ENCODE measurements at places on chromosomes 13 and 19.

DNA sequence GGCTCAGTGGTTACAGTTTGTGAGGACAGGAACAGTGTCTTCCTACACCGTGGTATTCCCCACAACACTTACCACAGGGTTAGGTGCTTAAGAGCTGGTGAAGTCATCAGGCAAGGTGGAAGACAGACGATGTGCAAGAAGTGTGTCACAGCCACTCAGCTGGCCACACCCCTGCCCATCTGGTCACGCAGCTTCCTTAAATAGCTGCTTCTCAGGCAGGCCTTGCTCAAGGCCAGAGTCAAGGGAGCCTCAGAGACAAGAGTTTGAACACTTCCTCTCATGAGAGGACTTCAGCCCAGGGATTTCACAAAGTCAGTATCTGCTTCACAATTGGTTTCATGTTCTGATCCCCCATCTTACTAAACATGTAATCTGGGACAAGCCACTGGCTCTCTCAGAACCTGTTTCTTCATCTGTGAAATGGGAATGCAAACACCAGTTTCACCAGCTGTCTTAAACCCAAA is 80.3 kb upstream of the FRY start:
- peak; percentile 58 for DNase-seq

GRCh38 chr13:37306778-37307544 is 201.5 kb upstream of the CSNK1A1L start:
- no peak for DNase-seq

- DNase-seq: no peak
Observed at GRCh38 chr13:112719016-112719415, 29.2 kb downstream of the ATP11A start.

DNA sequence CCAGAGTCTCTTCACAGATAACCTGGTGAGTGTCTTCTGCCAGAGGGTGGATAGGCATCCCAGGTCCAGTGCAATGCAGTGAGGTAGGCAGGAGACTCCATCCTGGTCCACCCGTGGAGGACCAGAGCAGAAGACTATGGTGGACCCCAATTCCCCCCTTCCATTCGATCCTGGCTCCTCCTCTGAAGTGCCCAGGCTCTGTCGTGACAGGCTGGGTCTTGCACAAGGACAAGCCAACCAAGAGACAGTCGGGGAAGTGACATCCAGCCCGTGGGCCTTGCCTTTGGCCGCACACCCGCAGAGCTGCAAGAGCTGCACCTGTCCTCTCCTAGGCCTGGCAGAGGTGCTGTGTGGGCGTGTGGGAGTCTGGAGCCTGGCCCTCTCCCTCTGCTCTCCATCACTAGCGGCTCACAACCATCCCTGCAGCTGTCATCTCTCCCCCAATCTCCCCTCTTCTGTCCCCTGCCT is 3.1 kb downstream of the ZNF784 start:
- DNase-seq: no peak

DNA sequence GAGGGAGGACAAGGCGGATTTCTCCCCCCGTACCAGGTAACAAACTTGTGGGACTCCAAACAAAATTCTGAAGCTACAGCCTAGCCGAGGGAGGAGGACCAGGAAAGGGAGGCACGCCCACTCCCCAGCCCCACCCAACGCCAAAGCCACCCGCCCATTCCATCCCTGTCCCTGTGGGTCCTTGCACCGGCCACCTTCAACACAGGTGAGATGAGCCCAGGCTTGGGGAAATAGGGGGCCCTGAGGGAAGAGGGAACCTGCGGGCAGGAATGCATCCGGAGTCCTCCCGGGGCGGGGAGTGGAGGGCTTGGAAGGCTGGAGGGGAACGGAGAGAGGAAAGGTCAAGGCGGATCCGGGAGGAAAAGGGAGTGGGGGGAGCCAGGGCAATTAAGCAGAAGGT is at the start of gene BEST2:
TSS of gene BEST2 (plus strand) at position 157 of the 400 bp plus-strand sequence. CDS start 802 bp downstream, outside the sequence.
- no peak for DNase-seq

Measured in OCI-M1 (cell line).